ENCODE measurements at places on chromosomes 2 and 18.

DNA sequence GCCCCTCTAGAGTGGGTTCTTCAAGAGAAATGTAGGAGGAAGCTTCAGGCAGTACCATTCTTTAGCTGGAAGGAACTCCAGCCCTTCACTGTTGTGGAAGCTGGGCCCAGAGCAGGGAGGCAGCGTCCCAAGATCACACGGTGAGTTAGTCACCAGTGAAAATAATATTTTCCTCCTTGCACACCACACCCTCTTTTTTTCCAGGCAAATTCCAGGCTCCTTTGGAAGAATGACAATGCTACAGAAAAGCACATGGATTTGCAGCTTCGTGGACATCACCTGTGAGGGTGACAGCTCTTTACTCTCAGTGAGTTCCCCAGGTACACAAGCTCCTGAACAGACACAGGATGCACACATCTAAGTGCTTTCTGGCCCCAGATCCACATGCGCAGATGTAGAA lies 157.1 kb downstream of the COL6A3 start:
- DNase-seq: no peak

GRCh38 chr2:237408335-237409000 lies 5.5 kb downstream of the COL6A3 start:
- no peak for DNase-seq

DNA sequence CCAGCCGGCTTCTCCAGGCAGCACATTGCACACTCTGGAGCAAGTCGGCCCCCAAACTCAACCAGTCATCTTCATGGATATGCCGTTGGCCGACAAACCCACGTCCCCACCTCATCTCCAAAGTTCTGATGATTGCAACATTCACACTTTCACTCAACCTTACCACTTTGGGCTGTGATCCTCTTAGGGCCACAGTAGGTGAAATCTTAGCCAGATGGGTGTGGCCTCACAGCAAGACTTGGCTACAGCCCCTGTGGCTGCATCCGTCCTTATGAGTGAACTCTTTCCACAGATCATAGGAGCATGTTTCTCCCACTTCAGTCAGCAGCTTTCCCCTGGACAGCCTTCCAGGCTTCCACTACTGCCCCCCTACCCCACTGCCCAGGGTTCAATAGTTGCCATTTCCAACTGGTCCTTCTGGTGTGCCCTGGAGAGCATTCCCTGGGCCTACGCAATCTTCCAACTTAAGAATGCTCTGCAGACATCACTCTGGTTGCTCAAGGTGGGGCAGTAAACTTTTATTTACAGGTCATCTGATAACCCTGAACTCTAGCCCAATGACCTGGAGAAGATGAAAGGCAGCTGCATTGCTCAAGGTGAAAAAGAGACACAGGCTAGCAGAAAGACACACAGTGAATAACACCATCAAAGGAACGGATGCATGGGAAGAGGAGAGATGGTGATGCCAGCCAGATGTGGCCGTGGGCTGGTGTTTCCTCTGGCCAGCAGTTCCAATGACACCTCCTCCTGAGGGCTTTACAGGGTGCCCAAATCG lies 34.5 kb downstream of the ARL4C start:
- DNase-seq: no peak

GRCh38 chr2:25081237-25081790 lies 39.4 kb downstream of the EFR3B start:
- DNase-seq: no peak

DNA sequence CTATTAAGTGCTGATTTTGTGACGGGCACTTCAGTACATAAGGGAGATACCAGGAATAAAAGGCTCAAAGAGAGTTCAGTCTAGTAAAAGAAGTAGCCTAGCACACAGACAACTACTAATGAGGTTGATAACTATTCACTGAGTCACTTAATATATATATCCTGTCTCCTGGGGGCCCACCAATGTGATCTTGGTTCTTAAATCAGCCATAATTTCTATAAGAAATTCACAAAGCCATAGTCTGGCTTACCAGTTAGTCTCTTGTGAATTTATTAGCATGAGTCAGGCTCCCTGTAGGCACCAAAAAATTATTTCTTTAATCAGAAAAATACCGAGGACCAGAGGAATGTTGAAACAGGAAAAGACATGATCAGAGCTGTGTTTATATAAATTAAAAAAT lies 10.4 kb downstream of the KCNE4 start:
- no peak for DNase-seq

- DNase-seq: no peak
Observed at GRCh38 chr2:29587402-29588190, 333.8 kb downstream of the ALK start.

- no peak for DNase-seq
Observed at GRCh38 chr2:20164061-20164733, 60.7 kb downstream of the SDC1 start.

DNA sequence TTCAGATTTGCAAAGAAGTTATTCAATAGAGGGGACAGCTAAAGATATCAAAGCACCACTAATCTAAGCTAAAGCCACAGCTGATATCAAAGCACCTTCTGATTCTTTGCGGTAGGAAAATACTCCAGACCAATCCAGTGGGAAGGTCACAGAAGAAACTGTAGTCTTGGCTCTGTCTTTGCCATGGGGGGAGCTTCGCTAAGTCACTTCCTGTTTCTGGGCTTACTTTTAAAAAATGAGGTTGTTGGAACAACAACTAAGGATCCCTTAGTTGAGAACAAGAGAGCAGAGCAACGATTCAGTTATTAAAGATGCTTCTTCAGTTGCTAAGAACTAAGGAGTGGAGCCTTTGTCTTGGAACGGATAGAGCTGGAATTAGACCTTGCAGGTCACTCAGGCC lies 12.2 kb downstream of the LPIN1 start:
- no peak for DNase-seq

DNA sequence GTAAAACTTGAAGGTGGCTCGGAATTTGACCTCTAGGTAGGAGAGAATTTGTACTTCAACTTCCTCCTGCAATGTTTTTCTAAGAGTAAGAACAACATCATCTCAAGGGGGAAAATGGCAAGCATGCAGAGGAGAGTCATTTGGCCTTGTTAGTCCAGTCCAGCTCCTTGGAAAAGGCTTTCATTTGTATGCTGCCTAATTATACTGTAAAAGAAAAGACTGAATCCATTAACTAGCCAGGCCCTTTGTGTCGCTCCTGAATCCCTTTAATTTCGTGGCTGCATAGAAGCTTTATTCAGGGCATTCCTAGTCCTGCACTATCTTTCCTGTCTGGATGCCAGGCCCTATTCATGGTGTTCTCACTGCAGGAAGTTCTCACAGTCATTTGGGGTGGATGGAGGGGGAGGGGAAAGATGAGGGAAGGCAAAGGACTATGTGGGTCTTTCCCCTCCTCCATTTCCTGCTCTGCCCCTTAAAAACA lies 36.0 kb downstream of the PHLPP1 start:
- no peak for DNase-seq

GRCh38 chr2:235749121-235749770 lies 255.4 kb downstream of the AGAP1 start:
- DNase-seq: no peak

- no peak for DNase-seq
Observed at GRCh38 chr2:110674620-110675555, 3.0 kb downstream of the BUB1 start.

GRCh38 chr2:15369129-15369528 lies 192.0 kb downstream of the NBAS start:
- DNase-seq: no peak

- DNase-seq: no peak
Observed at GRCh38 chr18:13407484-13407883, 188.9 kb downstream of the LDLRAD4 start.

DNA sequence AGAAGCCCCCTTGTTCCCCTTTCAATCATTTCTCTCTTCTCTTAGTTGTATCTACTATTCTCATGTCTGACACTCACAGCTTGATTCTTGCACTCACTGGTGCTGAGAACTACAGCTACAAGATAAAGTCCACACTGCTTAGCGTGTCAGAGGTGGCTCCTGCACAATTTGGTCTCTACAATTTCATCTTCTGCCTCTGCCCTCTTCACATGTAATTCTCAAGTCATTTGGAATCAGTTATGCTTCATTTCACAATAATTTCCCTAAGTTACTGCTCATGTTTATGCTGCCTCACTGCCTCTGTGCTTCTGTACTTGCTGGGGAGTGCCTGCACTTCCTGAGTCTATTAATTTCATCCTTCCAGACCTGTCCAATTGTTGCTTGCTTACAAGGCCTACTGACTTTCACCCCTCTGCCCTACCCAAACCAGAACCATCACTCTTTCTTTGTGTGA lies 11.6 kb upstream of the NAB1 start:
- peak; percentile 57 for DNase-seq

DNA sequence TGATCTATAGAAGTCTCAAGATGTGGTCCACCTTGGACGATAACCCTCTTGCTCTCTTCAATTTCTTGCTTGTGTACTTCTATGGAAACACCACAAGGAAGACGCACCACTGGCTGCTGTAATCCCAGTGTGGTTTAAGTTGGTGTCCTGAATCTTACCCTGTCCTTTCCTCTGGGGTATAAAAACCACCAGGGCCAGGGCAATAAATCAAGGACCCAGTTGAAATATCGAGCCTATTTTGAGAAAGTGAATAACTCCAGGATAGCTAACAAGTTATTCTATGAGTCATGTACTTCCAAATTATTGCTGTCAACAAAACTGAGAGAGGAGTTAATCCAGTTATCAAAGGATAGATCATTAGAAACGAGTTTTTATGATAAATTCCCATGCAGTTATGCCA lies 137.0 kb downstream of the RND3 start:
- DNase-seq: no peak

GRCh38 chr2:181566334-181567032 lies 90.4 kb downstream of the CERKL start:
- no peak for DNase-seq

GRCh38 chr2:12970861-12971260 lies 254.1 kb downstream of the TRIB2 start:
- DNase-seq: no peak

DNA sequence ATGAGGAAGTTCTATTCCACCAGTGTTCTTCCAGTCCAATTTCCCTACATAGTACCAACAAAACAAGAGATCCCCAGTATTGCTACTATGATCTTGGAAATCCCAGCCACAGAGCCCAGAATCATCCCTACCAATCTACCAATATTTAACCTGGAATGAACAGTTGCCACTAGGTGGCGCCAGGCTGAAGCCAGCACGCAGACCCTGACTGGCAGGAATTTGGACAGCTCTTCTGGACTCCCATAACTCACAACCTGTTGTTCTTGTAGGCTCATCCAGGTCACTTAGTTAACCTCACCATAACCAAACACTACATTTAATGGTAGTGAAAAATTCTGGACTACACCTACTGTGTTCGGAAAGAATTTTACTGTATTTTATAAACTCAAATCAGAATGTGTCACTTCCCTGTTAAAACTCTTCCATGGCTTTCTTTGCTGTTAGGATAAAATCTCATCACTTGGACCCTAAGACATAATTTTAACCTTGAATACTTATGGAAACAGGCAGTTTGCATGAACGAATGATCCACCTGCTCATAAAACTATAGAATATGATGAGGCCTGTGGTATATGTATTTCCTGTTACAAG lies 59.8 kb upstream of the SLC38A11 start:
- DNase-seq: peak; percentile 45

DNA sequence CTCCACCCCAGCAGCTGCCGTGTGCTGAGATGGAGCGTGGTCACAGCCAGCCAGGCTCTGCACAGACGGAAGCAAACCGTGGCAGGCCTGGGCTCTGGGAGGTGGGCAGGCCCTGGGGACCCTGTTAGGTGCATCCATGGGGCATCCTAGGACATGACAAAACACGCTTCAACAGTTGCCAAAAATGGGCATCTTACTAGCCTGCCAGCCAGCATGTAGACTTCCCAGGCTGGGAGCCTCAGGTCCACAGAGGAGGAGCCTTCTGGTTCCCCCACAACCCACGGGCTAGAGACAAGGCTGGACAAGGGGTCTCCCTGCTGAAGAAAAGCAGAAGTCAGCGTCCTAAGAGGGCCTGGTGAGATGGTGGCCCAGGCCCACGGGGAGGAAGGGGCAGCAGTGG lies 139.5 kb downstream of the HDAC4 start:
- no peak for DNase-seq

GRCh38 chr2:112173646-112174319 lies 35.6 kb downstream of the FBLN7 start:
- no peak for DNase-seq

DNA sequence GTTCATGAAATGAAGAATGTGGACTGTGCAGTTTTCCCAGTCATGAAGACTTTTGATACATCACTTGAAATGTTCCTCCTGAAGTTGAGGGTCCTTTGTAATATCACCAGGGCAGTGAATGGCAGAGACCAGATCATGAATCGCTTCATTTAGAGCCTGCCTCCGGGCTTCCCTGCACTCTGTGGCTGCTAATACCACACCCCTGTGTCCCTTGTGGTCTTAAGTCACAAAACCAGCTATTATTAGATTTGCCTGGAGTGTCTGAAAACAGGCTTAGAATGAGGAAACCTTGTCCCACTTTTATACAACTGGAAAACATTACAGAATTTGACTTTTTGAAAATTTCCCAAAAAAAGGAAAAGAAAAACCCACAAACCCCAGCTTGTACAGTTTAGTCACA lies 147.9 kb downstream of the MGAT5 start:
- no peak for DNase-seq

DNA sequence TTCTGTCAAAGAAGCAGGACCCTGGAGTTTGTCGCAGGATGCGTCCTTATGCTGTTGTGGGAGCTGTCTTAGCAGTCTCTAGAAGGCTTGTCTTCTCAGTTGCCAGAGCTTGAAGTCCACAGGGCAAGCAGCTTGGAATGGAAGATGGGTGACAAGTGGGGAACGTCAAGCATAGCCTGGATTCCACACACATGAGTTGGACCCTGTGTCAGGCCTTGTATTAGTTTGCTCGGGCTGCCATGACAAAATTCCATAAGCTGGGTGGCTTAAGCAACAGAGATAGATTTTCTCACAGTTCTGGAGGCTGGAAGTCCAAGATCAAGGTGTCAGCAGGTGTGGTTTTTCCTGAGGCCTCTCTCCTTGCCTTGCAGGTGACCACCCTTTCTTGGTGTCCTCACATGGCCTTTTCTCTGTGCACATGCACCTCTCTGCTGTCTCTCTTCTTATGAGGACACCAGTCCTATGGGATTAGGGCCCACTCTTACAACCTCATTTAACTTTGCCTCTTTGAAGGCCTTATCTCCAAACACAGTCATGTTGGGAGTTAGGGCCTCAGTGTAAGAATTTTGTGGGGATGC lies 51.3 kb downstream of the THNSL2 start:
- DNase-seq: no peak

DNA sequence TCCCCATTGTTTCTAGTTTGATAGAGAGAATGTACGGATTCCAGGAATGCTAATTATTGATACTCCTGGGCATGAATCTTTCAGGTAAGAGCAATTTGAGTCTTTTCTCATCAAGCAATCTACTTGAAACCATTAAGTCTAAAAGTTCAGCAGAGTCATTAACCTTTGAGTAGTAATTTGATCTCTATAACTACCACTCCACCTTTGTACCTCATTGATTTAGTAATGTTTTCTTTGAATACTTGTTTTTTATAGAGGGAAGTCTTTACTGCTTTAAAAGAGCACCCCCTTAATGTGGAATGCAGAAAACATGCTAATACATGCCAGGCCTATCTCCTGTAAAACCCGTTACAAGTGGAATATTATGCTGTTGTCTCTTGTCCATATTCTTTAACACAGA lies 45.0 kb downstream of the EIF5B start:
- no peak for DNase-seq
